ENCODE measurements at places on chromosomes 13 and 19. TPM values are rescaled to one million over a fixed set of nuclear protein-coding genes. Genes with fewer than 3 reads are reported as not detected.

DNA sequence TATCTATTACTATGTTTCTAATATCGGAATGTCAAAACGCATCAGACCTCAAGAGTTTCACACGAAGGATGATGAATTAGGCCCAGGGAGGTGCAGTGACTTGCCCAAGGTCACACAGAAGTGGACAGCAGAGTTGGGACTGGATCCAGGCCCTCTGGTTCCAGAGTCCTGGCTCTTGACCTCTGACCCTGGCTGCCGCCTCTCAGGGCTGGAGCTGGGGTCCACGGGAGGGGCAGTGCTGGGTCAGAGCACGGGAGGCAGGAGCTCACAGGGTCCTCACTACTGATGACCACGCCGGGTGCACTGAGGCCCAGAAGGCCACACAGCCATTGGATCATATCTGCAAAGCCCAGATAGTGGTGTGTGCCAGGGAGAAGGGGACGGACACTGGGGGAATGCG is 9.2 kb upstream of the ASPDH start:
- DNase-seq = no peak

DNA sequence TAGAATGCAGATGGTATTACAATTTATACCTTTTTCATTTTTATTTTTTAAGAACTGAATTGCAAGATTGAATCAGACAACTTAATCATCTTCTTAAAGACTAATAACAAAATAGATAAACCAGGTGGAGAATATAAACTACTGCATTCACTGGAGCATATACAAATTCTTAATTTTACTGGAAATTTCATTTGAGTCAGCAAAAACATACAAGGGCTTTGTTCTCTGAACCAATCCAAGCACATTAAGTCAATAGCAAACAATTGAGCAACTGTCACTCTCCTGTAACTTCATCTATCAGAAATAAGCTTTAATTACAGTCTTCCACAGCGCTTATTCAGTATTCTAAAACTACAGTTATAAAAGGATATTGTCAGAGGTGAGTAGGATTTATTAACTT is 167.4 kb upstream of the OBI1 start:
- no peak for DNase-seq

PGLYRP1 gene
- polyA plus RNA-seq = not detected

ANGPTL4 gene
- polyA plus RNA-seq = 24.1 TPM

C1QTNF9B gene
- 1.2 TPM for polyA plus RNA-seq

FCER2 gene
- polyA plus RNA-seq = 0.09 TPM

GRCh38 chr13:109817591-109818535 is 31.5 kb upstream of the IRS2 start:
- DNase-seq = no peak
